ENCODE measurements at places on chromosomes 12 and 14.

DNA sequence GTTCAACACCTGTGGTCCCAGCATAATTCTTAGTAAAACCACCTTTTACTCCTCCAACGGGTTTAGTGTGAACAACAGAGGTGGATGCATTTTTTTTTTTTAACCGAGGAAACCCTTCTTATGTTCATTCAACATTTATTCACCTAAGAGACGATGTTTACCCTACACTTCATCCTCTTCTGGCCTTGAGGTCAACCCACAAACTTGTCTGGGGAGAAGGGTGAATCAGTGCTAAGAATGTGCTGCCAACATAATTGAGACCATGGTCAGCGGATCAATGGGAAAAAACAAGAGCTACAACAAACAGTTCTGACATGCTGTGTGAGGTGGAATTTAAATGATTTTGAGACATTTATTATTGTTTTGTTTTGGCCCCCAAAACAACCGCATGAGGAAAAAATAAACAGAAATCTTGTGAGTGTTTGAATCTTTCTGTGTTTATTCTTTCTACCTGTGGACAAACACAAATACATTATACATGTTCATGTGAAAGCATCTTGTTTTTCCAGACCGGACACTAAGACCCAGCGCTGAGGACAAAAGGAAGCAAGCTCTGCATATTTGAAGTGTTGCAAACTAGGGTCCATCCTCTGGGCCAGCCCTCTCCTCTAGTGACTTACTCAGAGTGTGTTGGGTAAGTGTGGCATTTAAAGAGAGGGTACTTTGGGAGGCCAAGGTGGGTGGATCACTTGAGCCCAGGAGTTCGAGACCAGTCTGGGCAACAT is 5.1 kb upstream of the USP30 start:
- DNase-seq = no peak

GRCh38 chr14:90743425-90743824 is 72.8 kb downstream of the TTC7B start:
- no peak for DNase-seq

GRCh38 chr12:84694116-84694515 is 218.5 kb downstream of the SLC6A15 start:
- DNase-seq = no peak

DNA sequence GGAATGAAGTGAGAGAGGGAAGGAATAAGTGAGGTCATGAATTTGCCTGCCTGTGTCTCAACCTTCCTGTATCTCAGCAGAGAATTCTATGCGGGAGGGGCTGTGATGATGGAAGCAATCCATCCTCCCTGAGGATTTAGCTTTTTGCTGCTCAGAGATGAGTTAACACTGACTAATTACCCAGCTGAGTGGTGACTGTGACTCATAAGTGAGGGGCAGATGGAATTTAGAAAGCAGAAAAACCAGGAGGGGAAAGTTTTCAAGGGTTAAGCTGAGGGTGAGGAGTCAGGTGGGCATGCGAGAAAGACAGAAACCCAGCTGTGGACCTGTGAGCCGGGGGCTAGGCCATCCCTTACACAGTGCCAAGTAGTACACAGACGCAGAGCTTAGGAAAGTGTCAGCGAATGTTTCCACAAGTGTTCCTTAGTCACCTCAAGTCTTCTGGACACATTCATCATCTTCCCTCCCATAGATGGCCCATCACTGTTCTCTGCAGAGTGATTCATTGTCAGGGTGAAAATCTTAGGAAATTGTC is 277.9 kb downstream of the IPO8 start:
- no peak for DNase-seq

DNA sequence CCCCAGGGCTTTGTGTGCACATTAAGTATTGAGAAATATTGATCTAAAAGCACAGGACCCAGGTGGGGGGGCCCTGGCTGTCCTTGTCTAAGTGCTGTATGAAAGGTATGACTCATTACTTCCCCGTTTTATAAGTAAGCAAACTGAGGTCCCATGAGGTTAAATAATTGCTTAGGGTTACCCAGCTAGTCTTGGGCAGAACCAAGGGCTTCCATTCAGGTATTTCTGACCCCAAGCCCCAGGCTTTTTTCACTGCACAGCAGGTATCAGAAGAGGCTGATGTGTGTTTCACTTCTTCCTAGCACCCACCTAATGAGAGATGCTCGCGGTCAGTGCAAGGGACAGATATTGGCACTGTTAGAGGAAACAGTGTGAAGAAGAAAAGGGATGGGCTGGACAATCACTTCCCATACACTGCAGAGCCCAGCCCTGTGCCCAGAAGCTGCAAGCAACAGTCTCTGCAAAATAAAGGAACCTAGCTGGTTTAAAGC is 4.7 kb upstream of the TC2N start:
- no peak for DNase-seq
